Left cardiac atrium (tissue), 4 donors: ENCODE measurements at places on chromosomes 5 and 9. TPM values are rescaled to one million over a fixed set of nuclear protein-coding genes. Genes with fewer than 3 reads are reported as not detected.

Gene SCGB3A2
- total RNA-seq: not detected

DNA sequence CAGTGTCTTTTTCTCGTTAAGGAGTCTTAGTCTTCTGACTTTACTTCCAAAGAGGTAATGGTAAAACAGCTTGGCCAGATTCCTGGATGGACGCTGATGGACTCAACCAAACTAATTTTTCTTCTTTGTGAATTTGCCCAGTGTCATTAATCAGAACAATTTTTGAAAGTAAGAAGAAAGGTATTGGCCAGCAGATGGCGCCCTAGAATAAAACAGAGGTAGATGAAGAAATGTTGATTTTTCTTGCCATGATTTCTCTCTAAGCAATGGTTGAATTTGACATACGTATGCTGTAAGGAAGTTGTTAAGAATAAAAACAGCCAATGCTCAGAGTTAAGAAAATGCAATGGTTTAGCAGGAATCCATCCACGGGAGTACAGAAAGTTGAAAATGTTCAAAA is 500.0 kb downstream of the DIRAS2 start:
- DNase-seq: peak; percentile 42

GRCh38 chr9:78351816-78352215 is 54.9 kb downstream of the PSAT1 start:
- DNase-seq: no peak

Gene ZNF608
- 21.8 TPM for total RNA-seq

Gene NUTM2G
- not detected for total RNA-seq

- no peak for DNase-seq
These were observed 82.4 kb downstream of the CNTLN start for GRCh38 chr9:17217272-17217671.

Gene PALM2AKAP2
- total RNA-seq: 97.6 TPM

Gene EGR1
- 71.9 TPM for total RNA-seq

Gene NRG2
- total RNA-seq: 1.1 TPM

Gene SH3TC2
- total RNA-seq: 3.1 TPM

DNA sequence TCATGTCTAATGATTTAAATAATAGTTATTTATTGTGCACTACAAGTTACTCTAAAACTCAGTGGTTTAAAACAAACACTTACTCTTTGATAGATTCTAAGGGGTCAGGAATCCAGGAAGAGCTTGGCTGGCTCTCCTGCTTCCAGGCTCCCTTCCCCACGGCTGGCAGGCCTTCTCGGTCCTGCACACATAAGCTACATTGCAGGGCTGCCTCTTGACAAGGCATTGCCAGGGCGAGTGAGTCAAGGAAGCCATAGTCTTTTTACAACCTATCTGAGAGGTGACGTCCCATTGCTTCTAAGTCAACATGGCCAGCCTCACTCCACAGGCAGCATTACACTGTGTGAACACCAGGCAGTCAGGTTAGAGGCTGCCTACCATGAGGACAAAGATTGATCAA is 119.8 kb downstream of the AUH start:
- no peak for DNase-seq

GRCh38 chr5:3092211-3092610 is 340.7 kb upstream of the IRX2 start:
- no peak for DNase-seq

Gene SUSD3
- total RNA-seq: 1.6 TPM

- no peak for DNase-seq
These were observed 2.2 kb downstream of the RNF208 start for GRCh38 chr9:137219757-137220316.

Gene IGIP
- total RNA-seq: 14.4 TPM

- DNase-seq: no peak
These were observed 123.1 kb downstream of the RAPGEF6 start for GRCh38 chr5:131511934-131512333.

Gene DIPK1B
- total RNA-seq: 35.2 TPM

DNA sequence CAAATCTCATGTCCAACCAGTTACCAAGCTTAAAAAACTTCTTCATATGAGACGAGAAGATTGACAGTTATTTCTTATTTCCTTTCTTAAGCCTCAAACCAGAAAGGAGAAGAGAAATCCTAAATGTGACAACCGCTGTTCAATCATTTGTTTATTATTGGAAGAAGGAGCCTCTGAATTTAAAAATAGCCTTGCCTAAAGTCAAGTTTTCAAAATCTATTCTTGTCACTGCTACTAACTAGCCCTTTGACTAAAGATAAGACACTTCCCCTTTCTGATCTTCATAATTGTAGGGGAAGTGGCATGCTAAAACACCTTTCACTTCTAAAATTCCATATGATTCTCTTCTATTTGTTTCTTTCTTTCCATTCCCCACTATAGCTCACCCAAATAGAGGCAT is 106.2 kb upstream of the EMB start:
- DNase-seq: no peak

GRCh38 chr9:129776566-129776937 is 23.7 kb upstream of the PTGES start:
- peak; percentile 52 for DNase-seq

Gene FOXD4L3
- not detected for total RNA-seq

DNA sequence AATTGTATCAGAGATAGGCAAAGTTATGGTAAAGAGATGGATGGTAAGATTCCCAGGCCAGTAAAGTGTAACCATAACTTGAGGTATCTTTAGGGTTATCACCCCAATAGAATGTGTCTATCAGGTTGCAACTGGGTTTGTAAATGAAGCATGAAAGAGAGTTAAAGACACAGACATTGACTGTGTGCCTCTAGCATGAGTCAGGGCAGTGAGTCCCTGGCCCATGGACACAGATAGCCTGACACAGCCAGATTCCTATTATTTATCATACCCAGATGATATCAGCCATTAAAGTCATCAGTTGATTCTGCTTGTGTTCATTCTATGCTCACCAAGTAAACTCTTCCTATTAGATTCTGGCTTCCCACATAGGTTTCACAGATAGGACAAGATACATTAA is 33.5 kb upstream of the SNAPC3 start:
- no peak for DNase-seq

Gene CCL28
- total RNA-seq: 1.6 TPM
